ENCODE measurements at places on chromosomes 12 and 14.

GRCh38 chr12:56267443-56268071, 815 bp downstream of the COQ10A start:
- no peak for DNase-seq

- no peak for DNase-seq
Measured at GRCh38 chr14:73008501-73008900, 18.4 kb downstream of the ZFYVE1 start.

GRCh38 chr12:39431797-39432196, 11.1 kb downstream of the KIF21A start:
- no peak for DNase-seq

GRCh38 chr14:69041783-69042182, 62.7 kb upstream of the ACTN1 start:
- no peak for DNase-seq

GRCh38 chr14:92584816-92585215, 71.2 kb downstream of the RIN3 start:
- DNase-seq: no peak

DNA sequence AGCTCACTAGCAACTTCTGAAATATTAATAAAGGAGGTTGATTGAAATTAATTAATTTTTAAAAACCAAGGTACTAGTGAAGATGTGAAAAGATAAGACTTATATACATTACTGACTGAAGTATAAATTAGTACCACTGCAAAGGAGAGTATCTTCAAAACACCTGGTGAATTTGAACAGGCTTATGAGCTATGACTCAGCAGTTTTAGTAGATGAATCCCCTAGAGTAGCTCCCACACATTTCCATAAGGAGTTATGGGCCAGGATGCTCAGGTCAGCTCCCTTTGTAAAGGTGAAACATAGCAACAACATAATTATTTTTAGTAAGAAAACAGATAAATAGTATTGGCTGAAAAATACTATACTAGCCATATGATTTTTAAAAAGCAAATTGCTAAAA, 218.6 kb downstream of the SYT1 start:
- DNase-seq: no peak

DNA sequence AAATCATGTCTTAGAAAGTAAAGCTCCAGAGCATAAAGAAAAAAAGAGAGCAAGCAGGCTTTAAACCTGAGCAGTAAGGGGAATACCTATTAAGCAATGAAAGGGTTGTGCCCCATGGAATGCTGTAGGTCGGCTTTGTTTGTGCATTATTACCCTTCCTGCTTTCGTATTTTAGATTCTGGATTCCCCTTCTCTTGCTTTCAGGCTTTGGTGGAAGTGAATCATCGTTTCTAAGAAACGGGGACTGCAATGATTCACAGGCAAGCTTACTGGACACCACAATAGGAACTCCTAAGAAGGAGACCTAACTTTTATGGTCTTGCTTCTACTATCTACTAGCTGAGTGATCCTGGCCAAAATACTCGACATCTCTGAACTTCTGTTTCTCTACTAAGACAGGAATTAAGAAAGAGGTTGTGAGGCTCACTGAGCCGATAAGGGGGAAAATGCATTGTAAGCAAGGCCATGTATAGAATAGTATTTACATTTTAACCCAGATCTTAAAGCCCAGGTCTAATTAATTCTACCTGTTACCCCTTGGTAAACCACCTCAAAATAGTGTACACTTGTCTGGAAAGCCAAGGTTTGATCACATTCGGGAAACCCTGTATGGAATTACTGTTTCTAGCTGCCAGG, 1.2 kb upstream of the BMAL2 start:
- DNase-seq: peak; percentile 73

- no peak for DNase-seq
Measured at GRCh38 chr14:64279704-64280668, 14.2 kb downstream of the ESR2 start.

GRCh38 chr12:75564398-75564797, 53.0 kb upstream of the KRR1 start:
- no peak for DNase-seq

DNA sequence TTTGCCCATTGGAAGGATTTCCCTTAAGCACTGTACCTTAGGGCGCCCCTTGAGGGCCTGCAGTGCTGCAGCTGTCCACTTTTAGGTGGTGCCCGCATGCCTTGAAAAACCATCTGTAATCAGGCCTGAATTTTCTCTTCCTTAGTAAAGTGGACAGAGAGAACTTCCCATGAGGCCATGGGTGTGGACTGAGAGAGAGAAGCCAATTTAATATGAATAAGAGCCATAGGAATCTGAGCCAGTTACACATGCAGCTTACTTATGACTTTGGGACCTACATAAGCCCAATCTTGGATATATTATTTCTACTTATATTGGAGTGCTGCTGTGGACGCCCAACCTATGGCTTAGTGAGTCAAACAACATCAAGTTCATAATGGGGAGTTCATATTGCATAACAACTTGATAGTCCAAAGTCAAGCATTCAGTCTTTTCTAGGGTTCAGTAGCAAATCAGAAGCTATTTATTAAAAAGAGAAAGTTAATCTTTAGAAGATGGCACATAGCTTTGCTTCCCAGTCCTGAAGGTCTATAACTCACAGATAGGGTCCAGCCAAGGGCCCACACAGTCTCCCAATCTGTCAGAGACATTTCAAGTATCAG, 11.1 kb upstream of the ETV6 start:
- no peak for DNase-seq

DNA sequence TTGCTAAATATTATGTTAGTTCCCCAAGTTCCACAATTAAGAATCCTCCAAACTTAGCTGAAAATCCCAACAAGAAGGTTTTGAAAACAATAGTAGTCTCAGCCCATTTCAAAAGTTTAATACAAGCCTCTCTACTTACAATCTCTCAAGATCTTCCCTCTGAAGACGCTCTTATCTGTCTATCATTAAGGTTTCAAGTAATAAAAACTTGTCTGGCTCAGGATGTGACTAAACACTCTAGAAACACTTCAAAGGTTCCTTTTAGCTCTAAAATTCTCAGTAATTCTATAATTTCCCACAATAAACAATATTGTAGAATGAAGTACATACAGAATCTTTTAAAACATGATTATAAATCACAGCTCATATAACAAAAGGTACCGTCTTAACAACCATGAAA, 16.3 kb downstream of the YAF2 start:
- no peak for DNase-seq

DNA sequence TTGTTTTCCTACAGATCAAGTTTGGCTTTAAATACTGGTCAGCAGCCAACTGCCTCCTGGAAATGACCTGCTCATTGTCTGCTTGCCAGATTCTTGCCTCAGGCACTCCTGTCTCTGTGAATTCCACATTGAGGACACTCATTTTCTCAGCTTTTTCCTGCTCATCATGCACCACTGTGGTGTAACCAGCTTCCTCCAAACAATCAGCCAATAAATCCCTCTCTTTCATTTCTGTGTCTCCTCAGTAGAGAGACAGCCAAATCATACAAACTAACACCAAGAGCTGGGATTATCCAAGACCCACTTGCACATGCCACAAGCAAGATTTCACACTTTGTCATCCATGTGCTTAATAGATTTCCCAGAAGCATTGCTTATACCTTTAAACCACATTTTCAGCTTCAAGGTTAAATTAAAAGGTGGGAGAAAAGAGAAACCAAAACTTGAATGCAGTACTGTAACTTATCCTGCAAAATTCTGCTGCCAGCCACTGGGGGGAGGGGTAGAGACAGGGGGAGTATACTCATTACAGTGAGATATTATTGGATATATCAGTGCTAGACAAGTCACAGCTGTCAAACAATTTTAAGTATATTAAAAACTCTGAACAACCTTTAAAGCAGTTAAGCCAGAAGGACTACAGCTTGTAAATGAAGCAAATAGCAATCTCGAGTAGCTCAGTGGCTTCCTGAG, 105.0 kb downstream of the PPP2R5E start:
- DNase-seq: peak; percentile 95

DNA sequence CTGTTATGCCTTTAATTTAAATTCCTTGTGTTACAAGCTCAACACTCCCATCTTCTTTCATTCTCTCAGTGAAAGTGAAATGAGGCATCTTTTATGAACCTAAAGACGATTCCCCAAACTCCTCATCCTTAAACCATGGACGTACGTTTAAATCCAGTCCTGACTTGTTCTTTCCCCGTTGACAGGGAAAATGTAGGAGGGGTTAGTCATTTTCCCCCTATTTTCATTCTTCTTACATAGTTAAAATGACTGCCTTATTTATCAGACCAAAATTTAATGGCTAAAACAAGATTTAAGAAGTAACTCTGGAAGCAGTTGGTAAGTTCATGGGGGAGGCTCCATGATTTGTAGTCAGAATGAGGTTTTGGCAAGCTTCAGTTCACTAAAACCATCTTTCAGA, 134.9 kb downstream of the KCNA5 start:
- no peak for DNase-seq

DNA sequence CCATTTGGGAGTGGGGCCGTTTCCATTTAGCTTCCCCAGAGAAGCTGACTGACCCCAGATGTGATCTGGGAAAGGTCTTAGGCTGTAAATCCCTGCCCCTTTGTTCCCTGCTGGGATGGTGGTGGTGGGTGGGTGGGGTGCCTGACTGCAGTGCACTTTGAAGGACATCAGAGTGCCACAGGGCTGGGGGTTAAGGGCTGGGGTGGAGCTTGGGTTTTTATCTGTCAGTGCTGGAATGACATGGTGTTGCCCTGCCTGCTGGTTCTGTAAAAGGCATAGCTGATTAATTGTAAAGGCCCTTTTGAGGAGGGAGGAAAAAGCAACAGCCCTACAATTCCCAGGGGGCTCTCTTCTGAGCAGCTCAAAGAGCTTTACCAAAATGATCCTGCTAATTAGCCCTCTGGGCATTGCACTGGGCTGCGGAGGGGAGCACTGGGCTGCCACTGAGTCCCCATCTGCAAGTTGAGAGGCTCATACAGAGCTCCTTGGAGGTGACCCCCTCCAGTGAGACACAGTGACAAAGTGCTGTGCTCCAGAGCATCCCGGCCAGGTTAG, 21.1 kb downstream of the PLEKHG3 start:
- DNase-seq: no peak

DNA sequence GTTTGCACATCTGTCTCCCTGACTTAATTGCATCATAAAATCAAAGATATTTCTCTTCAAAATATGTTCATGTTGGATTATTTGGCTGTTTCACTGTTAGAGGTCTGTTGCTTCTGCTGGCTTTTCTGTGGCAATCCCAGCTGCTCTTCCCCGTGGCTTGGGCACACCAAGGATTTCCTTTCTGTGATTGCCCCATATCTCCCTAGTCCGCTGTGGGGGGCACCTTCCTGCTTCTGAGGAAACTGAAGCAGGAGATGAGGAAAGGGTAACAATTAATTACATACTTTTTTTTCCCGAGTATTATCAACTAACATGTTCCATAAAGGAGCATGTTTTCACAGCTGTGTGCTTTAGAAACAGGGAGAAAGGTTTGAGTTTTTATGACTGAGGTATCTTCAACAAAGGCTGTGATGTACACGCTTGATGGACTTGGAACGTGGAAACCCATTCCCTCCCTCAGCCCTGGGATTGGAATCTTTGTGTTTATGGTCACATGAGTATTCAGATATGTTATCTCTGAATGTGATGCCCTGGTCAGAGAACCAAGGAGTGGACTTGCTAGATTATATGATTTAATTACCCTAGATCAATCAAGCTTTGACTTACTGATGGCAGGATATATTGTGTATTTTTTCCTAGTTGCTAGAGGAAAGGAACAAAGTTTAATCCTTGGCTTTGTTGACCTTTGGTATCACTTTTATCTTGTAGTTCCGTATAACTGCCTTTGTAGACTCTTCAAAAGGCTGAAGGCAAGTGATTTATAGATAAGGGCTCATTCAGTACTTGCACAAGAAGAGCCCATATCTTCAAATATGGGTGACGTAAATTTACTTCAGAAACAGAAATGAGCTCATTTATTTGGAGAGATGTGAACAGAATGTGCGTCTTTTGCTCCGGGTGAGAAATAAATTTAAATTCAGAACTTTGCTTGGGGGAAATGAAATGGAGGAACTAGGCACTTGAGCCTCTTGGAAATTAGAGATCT, 46.7 kb downstream of the BORCS5 start:
- DNase-seq: no peak

GRCh38 chr12:88299567-88300101, 157.5 kb downstream of the TMTC3 start:
- DNase-seq: peak; percentile 92

- no peak for DNase-seq
Measured at GRCh38 chr14:96354246-96354645, 8.9 kb downstream of the ATG2B start.

GRCh38 chr14:102479107-102479506, 30.5 kb downstream of the ANKRD9 start:
- DNase-seq: no peak

- no peak for DNase-seq
Measured at GRCh38 chr12:82787016-82787415, 100.3 kb downstream of the TMTC2 start.

- no peak for DNase-seq
Measured at GRCh38 chr12:22518060-22518719, 26.2 kb downstream of the C2CD5 start.

GRCh38 chr12:27541031-27541719, 17.2 kb downstream of the PPFIBP1 start:
- DNase-seq: no peak

GRCh38 chr14:67411820-67412421, at the start of gene PLEK2:
PLEK2 (minus strand) TSS chr14:67412165; CDS start chr14:67412059, 106 bp downstream.
- peak; percentile 20 for DNase-seq

DNA sequence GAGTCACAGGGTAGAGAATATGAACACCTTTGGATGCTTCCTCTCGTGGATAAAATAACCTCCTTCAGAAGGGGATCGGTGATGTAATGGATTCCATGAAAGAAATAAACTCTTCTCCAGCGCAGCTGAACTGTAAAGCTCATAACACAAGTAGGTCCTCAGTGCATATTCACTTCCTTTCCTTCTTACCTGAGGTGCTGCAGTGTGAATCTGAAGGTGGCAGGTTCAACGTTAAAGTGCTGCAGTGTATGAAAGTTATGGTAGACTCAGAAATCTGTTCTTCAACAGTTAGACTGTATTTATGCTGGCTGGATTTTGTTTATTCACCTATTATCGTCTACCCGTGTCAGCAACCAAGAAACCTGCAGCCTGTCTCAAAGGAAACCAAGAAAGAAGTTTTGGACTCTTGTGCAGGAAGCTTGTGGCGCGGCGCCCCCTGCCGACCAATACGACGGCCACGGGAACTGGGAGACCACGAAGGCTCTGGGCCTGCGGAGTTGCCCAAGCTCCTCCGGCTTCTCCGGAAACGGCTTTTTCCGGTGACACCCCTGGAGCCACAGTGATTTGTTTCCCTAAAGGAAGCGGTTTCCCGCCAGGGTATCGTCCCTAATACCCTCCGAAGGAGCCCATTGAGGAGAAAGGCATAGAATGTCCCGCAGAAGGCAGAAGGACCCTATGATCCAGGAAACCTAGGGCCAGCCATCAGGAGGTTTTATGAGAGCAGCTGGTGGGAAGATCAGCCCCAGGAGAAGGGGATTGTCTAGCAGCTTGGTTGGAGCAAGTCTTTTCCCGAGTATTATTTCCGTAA, 17.6 kb upstream of the RNASE3 start:
- peak; percentile 24 for DNase-seq

GRCh38 chr12:64187370-64187769, 34.7 kb downstream of the KICS2 start:
- DNase-seq: no peak

Measured in GM04504 (cell line).